ENCODE measurements at places on chromosomes 5 and 9.

- DNase-seq: no peak
Measured at GRCh38 chr5:127290019-127290945, at the start of gene MEGF10. Gene MEGF10, plus strand, starts transcription at chr5:127290796. Its CDS starts 40,513 bp downstream, at chr5:127331309.

DNA sequence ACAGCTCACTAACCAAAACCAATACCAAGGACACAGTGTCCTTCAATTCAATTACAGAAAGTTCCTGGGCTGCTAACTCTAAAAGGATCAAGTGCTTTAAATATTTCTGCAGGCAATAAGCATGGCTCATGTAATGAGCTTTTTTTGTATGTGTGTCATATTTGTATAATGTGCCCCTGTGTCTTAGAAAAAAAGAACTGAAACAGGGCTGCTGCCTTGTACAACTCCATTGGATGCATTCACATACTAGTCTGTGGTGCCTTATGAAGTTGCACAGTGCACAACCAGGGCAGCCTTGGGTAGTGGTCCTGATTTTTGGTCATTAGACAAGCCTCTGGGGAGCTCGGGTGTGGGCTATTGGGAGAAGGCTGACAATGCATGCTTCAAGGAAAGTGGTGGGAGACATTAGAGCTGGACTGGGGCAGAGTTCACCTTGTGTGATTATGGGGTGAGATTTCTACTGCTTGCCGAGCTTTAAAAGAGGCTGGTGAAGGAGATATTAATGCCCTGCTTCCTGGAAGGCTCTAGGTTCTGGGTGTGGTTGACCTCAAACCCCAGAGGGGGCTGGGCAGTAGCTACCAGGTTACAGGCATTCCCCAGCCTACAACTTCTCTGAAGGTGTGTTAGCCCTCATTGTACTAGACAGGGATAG is 3.6 kb upstream of the CPEB4 start:
- DNase-seq: peak; percentile 15

DNA sequence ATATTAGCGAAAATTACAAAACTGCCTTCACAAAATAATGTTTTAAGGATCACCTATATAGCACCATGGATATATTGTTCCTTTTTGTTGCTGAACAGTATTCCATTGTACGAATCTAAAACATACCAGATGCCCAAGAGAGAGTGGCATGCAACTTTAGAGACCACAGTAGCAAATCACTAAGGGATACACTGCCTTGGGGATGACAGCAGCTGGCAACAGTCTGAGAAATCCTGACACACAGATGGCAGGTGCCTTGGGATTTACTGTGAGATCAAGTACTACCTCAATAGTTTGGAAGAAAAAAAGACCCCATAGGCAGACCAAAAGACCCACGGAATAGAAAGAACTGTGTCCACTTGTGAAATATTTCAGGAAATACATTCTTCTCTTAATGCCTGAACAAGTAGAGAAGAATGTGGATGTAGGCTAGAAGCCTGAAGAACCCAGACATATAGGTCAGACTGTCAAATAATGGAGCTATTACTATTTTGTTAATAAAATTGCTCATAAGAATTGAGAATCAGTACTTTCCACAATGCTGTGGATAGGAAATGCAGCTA is 53.4 kb downstream of the PLPP1 start:
- no peak for DNase-seq

GRCh38 chr5:175698401-175699115 is 40.7 kb downstream of the HRH2 start:
- no peak for DNase-seq

DNA sequence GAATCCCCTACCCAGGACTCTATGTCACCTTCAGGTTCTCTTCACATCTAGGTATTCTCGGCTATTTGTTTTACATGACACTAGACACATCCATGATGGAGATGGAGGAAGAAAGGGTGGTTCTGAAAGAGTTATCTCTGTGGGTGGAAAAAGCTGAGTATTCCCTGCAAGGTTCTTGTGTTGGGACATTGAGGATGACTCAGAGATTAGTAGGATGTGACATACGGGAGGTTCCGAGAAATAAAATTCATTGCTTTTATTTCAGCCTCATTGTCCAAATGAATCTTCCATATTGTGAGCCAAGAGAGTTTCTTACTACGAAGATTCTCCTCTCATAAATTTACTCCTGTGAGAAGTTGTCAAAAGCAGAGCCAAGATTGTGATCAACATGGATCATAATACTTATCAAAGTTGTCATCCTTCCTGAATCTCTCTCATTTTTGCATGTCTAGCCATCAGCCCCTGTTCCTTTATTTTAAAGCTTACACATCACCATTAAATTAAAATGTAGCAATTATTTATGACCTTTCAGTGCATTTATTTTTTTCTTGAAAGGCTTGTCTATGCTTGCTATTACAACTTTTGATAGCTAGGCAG is 370.0 kb downstream of the PSAT1 start:
- no peak for DNase-seq
